ENCODE measurements at places on chromosomes 2 and 18.

DNA sequence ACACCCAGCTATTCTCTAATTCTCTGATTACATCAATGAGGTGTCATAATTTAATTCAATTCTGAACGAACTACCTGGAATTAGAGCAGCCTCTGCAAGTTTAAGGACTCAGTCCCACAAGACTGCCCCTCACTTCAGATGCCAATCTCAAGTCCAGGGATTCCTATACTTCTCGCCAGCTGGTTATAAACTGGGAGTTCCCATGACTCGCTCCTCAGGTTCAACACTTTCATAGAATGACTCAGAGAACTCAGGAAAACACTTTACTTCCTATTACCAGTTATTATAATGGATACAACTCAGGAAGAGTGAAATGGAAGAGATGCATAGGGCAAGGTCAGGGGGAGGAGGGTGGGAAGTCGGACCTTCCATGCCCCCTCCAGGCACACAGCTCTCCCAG lies 112.3 kb upstream of the ATP5MC3 start:
- no peak for DNase-seq

- no peak for DNase-seq
Measured at GRCh38 chr2:47091118-47091517, 64.0 kb downstream of the STPG4 start.

DNA sequence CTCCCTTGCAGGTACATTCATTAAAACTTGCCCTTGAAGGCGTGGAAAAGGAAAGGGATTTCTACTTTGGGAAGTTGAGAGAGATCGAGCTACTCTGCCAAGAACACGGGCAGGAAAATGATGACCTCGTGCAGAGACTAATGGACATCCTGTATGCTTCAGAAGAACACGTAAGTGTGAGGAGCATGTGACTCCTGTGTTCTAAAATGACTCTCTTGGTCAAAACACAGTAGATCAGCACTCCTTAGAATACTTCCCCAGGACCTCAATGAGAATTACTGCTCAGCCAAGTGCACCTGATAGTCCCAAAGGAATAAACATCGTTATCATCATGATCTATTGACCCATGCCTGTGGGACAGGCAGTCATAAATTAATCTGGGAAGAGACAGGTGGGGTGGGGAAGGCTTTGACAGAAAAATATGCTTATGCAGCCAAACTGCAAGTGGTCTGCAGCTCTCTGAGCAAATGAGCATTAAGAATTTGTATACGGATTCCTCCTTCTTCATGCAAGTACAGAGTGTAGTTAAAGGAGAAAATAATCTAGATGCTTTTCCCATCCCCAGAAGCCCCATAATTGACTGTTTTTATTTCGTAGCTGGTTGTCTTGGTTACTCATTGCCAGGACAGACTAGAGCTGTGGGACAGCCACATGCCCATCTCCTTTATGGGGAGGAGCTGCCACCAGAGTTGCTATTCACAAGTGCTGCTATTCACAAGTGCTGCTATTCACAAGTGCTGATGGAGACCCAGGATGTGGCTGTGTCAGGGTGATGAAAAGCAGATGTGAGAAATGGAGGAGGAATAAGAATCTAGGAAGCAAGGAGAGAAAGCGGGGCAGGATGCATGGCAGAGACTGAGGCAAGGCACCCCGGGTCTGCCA lies 91.0 kb downstream of the MAPRE2 start:
- DNase-seq: no peak

DNA sequence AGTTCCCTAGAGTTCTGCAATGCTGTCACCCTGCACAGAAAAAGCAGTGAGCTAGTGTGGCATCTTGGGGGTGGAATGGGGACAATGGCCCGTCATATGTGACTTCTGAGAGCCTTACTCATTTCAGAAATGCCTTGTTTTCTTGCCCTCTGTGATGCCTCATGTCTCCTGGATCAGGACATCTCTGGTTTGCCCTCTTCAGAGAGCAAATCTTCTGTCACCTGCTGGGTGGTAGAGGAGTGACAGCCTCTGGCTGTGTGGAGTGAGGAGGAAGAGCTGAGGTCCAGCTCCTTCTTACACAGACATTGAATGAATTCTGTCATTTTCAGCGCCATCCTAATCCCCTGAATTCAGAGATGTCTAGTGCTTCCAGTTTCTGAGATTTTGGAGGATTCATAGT lies 55.6 kb upstream of the PHLPP1 start:
- no peak for DNase-seq

DNA sequence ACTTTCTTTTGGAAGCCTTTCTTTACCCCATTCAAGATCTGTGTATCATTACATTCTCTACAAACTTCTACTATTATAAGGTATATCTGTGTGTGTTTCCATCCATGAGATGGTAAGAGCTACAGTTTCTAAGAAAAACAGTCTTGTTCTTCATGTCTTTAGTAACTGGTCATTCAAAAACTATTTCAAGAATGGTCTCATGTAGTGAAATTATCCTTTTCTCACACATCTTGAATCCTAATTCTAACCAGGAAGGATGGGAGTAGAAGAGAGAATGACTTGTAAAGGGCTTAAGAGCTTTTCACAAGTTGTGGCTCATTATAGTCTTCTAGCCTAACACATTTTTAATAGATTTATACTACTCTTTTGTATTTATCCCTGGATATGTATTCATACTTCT lies 47.3 kb downstream of the ROCK1 start:
- DNase-seq: no peak

GRCh38 chr2:118322406-118322805 lies 234.1 kb downstream of the INSIG2 start:
- DNase-seq: no peak

DNA sequence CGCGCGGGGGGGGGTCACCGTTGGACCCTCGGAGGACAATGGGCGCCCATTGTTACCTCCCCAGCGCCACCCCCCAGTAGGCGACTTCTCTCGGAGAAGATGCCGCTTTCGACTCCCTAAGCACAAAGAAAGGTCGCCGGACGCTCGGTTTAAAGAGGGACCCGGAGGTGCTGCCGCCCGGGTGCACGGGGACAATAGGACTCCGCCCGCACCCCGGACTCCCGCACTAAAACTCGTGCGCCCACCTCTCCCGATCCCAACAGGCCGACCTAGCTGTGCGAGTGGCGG lies 318 bp upstream of the CDC42EP3 start:
- no peak for DNase-seq

- no peak for DNase-seq
Measured at GRCh38 chr2:137975280-137976271, 11.3 kb downstream of the HNMT start.

GRCh38 chr2:31920962-31921361 lies 89.8 kb downstream of the MEMO1 start:
- no peak for DNase-seq

- DNase-seq: no peak
Measured at GRCh38 chr2:182652326-182652725, 63.7 kb upstream of the DNAJC10 start.

DNA sequence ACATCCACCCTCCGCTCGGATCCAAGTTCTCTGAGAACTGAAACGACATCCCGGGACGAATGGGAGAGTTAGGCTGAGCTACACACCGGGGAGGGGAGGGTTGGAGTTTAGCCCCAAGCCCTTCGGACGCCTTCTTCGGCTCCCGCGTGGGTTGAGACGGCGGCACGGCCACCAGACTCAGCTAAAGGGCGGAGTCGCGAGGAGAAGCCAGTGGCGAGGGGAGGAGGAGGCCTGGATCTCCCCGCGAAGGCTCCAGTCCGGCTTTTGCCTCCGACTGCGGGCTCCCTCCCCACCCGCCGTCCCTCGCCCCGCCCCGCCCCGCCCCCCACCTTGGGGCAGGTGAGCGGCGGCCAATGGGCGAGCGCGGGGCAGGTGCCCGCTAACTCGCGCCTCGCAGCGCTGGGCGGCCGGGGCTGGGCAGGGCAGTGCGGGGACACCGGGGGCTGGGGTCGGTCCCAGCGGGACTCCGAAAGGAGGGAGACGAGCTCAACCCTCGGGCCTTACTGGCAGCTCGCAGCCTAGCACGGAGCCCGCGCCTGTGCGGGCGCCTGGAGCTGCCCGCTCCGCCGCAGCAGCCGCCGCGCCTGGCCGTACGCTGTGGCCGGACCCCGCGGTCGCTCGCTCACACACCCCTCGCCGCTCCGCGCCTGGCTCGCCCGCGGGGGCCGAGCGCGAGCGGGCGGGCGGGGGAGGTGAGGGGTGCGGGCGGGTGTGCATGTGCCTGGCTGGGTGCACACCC lies at the start of gene EMX1:
EMX1 (plus strand) TSS at position 382 of the 739 bp plus-strand sequence; CDS start at position 716, 334 bp downstream.
- no peak for DNase-seq

DNA sequence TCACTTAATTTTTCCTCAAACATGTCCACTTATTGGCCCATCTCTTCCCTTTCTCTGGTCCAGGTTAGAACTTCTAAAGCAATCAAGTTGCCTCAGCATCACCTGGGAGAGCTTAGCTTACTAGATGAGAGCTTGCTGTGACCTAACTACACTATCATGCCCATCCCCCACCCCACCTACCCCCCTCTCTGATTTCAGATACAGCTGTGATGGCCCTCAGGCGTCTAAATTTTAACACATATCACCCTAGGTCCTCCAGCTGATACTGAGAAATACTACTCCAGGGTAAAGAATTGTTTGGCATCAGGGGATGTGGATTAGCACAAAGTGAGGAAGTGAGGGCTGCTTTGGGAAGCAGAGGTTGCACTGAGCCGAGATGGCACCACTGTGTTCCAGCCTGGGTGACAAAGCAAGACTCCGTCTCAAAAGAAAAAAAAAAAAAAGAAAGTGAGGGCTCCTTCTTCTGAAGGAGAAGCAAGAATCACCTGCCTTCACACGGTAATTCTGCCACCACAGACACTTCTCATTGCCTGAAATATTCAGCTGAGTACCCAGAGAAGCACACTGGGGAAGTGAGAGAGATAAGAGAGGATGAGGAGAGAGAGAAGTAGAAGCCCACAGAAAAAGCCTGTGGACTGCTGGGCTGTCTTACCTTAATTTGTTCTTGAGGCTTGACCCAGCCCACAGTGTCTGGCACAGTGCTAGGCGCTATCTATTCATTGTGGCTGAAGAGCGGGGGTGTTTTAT lies 263.4 kb downstream of the ASXL3 start:
- DNase-seq: no peak

GRCh38 chr18:63318889-63319382 lies 633 bp downstream of the BCL2 start:
- no peak for DNase-seq

GRCh38 chr18:31489311-31489710 lies 8.7 kb upstream of the DSG2 start:
- no peak for DNase-seq

- no peak for DNase-seq
Measured at GRCh38 chr18:38539371-38539770, 973.8 kb upstream of the CELF4 start.

DNA sequence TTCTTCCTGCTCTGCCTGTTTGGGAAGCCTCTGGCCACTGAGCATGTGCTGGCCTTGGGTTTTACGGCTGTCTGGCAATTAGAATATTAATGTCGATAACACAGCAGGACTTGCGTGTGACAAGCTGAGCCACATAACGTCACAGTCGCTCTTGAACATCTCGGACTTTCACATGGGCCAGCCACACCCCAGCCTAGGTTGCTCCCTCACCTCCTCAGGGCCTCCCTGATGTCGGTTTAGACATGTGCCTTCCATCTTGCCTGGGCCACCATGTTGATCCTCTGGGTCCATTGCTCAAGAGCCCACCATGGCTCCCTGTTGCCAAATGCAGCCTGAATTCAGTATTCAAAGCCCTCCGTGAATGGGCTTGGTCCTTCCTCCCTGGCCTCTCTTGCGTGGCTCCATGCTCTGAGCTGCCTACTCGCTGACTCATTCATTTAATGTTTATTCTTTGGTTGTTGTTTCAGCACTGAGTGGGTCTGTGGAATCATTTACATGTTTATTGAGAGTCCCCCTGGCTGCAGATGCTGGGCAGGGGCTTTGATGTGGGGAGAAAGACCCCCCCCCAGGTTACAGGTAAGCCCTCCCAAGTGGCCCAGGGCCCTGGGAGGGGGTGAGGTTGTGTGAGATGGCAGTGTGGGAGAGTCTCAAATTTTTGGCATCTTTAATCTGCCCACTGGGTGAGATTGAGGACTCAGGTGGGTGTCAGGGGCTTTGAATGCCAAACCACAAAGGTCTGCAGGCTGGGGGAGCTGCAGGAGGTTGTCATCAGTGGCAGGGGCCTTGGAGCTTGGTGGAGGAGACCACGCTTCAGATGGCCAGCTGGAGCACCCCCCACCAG lies 62.0 kb downstream of the ODC1 start:
- no peak for DNase-seq

DNA sequence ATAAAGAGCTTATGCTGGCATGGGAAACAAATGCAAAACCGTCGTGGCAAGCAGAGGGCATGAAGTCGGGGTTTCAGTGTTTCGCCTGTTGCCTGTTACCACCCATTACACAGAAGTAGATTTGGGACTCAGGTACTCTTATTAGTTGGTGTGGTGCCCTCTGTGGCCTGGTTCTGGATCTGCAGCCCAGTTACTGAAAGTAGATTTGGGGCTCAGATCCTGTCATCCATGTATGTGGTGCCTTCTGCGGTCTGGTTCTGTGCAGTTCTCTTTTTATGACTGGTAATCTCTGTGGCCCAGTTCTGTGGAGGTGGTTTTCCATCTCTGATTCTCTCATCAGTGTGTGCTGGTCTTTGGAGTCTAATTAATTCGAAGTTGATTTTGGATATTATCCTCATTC lies 45.2 kb downstream of the ADNP2 start:
- no peak for DNase-seq

DNA sequence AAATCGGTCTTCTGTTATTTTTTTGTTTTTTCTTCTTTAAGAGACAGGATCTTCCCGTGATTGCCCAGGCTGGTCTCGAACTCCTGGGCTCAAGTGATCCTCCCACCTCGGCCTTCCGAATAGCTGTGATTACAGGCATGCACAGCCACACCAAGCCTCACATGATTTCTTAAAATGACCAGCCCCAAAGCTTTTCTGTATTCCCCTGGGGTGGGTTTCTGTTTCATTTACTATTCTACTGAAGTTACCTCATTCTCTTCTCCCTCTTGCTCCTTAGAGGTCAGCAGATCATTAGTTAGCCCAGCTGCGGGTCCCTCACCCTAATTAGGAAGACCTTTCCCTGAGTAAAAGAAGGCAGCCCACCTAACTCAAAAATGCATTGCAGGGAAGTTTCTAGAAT lies 27.6 kb downstream of the SLC1A4 start:
- DNase-seq: no peak

DNA sequence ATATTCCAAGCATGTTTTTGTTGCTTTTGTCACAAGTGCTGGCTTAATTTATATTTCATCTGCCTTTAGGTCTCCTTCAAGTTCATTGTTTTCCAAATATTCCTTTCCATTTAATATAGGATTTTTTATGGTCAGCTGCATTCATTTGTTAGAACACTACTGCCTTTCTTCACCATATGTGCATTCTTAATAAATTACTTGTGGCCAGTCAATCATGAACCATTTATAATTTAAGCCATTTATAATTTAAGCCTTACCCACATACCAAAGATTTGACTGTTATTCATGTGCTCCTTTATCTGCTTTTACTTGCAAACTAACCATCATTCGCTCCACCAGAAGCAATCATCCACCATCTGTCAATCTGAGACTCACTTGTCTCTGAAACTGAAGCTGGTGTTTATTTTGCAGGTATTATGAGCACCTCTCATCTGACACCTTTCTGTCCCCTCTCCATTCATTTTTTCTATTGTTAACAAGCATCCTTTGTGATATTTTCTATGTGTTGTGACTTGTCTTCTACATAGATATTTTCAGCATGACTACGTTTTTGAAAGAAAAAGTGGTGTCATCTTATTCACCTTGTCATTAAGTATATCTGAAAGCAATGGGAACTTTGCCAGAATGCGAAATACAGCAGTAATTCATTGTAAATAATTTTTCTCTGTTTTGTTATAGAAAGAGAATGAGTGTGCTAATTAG lies 786.8 kb downstream of the KCNJ3 start:
- DNase-seq: no peak
